ENCODE measurements at places on chromosomes 6 and 20.
A peak's percentile ranks its signal among the peaks of the same experiment; 100 is the strongest.

- DNase-seq = no peak
These were observed 26.9 kb downstream of the NRN1 start for GRCh38 chr6:5979650-5980420.

DNA sequence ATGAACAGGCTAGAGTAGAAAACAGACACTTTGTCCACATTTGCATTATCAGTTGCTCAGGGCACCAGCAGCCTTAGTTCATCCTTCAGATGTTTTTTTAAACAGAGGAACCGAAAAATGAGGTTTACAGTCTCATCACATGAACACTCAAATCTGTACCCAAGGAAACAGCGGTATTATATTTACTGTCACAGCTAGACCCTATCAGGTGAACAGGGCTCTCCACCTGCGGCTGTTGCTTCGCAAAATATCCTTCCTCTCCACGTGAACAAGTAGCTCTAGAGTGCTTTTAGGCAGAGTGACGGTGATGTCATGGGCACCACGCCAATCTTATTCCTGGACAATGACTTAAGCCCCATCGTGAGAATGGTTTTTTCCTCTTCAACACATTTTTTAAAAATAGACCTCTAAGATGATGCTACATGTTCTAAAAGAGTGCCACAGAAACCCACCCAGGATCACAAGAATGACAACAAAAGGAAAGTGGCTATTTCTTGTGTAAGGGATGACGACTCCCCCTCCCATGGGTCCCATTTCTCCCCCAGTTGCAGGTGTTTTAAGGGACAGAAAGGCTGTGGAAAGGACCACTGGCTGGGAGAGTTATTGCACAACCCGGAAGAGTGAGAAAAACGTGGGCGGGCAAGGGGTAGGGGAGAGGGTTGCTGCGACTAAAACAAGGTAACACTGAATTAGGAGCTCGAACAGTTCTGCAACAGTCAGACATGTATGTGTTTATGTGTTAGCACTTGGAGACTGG is 77.7 kb downstream of the EFHC1 start:
- peak; percentile 53 for DNase-seq

DNA sequence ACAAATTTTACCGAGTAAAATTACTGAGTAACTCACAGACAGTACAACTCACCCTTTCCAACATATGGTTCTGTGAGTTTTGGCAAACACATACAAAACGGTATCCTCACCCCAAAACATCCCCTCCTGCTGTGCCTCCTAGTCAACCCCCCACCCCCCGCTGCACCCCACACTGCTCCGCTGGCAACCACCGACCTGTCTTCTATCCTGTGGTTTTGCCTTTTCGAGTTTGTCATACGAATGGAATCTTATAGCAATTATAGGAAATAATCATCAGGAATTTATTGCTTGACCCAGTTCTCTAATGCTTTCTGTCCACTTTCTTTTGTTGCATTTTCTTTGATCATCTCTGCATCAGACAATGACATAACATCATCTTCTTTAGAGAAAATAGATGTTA is 312.3 kb downstream of the KIF16B start:
- peak; percentile 59 for DNase-seq

- DNase-seq = peak; percentile 44
These were observed at the start of gene TAB2 for GRCh38 chr6:149317644-149318571. TAB2 (plus strand) TSS chr6:149317712; CDS start chr6:149369998, 52,286 bp downstream.

- DNase-seq = peak; percentile 77
These were observed 713.4 kb downstream of the CD109 start for GRCh38 chr6:74409447-74409846.

DNA sequence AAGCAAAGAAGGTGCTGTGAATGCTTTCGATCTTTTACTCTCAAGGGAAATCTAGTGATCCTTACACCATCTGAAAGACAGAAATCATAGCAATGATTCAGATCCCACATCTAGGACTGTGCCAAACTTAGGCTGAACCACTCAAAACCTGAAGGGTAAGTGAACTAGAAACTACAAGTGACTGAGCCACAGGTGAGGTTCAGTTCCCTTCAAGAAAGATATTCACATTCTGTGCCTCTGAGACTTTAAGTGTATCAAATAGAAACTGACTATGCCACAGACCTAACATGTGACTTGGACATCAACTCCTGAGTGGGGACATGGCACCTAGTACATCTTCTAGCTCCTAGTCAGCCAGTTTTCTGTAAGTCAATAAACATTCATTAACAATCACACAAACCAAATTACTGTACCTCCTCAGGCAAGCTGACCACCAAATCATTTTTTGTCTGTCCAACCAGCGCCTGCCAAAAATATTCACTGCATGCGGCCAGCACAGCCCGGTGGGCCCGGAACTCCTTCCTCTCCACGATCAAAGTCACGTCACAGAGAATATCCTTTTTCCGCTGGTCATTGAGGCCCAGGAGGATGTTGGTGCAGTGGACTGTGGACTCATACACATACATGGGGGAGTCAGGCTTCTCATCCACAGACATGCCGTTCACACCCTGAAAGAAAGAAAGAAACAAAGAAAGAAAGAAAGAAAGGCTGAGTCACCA is 114.1 kb downstream of the GJA10 start:
- DNase-seq = no peak

DNA sequence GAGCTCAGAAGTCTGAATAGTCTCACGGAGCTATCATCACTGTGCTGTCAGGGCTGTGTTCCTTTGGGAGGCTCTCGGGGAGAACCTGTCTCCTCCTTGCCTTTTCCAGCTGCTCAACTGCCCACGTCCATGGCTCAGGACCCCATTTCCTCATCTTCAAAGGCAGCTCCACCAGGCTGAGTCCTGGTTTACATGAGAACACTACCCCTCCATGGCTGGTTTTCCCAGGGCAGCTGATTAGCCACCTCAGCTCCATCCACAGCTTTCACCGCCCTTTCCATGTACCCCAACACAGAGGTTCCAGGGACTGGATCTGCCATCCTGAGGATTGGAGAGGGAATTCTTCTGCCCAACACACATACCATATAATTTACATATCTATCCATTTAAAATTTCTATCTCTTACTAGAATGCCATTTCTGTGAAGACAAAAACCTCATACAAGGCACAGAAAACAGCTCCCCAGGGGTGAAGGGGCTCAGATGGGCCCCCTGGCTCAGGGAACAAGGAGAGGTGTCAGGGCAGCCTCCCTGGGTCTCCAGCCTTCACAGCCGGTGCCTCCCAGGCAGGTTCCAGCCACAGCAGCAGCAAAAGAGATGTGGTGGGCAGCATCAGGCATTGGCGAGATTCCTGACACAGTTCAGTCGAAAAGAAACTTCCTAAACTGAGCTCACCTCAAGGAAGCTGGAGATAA is 2.2 kb upstream of the RAET1E start:
- no peak for DNase-seq

DNA sequence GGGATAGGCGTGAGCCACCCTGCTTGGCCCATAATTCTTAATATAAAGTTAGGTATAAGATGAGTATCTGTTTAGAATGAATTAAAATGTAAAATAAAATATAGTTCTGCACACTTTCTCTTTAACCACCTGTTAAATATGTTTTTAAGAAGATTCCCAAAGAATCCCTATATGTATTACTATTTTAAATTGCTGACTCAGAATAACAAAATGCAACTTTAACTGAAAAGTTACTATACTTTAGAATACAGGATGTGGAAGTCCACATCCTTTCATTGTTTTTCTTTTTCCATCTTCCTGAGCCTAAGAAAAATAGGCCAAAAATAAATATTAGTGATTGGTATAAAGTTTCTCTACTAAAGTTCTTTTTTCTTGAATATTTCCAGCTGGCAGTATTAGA is 325.6 kb upstream of the EYS start:
- no peak for DNase-seq

- DNase-seq = no peak
These were observed 168.0 kb downstream of the CDK19 start for GRCh38 chr6:110646951-110647910.

DNA sequence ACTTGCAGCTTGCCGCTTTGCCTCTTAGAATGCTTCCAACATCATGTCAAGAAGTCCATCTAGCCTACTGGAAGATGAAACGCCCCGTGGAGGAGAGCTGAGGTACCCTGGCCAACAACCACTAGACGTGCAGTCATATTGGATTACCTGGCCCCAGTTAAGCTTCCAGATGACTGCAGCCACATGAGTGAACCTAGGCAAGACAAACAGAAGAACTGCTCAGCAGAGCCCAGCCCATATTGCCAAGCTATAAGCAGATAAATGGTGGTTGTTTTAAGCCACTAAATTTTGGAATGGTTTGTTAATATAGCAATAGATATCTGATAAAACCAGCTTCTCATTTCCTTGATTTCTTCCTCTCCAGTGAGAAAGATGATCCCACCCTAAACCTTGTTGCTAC is 4.7 kb upstream of the DLK2 start:
- no peak for DNase-seq

GRCh38 chr6:100366419-100366818 is 98.3 kb downstream of the SIM1 start:
- DNase-seq = peak; percentile 72

- no peak for DNase-seq
These were observed 43.5 kb downstream of the HFE start for GRCh38 chr6:26130581-26131249.

DNA sequence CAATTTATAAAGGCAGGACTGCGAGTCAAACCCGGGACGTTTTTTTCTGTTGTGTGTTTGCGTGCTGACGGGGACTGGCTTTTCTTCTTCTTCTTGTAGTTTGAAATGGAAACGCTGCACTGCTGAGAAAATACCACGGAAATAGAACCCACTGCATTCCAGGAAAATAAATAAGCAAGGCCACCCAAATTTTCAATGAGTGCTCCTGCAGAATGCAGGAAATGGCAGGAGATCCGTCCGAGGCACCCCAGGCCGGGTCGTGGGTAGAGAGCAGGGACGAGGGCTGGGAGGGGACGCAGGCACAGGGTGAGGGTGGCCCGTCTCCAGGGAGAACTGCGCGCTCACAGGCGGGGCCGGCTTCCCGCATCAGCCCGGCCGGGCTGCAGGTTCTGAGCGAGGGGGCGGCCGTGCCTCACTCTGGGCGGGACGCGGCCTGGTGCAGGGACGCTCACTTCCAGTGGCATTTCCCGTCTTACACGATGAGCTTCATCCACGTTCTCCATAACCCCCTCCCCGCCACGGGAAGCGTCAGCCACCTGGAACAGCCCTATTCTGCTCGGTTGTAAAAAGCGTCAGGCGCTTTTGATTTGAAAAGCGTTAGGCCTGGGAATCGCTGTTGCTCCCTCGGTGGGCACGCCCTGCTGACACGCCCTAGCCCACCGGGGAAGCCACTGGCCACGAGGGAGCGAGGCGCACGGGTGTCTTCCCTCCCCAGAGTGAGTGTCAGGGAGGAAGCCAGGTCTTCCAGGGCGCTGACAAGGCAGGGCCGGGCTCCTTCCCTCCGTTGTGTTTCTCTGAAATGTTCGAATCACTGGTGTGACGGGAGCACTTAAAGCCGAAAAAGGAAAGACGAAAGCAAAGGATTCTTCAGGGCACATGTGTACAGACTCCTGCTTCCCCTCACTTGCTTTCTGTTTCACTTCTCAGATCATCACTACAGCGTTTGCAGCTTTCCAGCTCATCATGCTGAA is 17.9 kb upstream of the EXOC2 start:
- peak; percentile 81 for DNase-seq

DNA sequence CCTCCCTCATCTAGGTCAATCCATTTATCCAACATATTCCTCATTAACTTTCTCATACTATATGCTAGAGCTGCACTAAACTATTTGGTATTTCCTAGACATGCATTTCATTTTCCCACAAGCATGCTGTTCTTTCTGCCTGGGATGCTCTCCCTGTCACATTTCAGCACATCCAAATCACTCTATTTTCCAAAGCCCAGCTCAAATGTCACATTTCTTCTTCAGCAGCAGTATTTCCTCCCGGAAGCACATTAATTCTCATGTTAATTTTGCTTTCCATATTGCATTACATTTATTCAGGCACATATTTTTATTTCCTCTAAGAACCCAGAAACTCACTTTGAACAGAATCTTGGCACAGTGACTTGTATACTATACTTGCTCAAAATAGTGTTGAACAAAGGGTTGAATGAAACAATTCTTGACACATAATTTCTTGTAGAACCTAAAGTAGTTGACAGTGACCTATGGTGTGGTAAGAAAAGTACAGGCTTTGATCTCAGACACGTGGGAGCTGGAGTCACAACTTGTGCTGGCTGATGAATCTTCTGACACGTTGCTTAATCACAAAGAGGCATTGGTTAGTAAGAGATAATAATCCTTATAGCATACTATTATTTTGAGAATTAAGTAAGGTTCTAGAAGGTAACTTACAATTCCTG is 30.8 kb upstream of the CD2AP start:
- no peak for DNase-seq

- DNase-seq = no peak
These were observed 72.8 kb upstream of the PAX1 start for GRCh38 chr20:21632735-21633053.

GRCh38 chr20:53195876-53196610 is 223.9 kb downstream of the TSHZ2 start:
- no peak for DNase-seq

DNA sequence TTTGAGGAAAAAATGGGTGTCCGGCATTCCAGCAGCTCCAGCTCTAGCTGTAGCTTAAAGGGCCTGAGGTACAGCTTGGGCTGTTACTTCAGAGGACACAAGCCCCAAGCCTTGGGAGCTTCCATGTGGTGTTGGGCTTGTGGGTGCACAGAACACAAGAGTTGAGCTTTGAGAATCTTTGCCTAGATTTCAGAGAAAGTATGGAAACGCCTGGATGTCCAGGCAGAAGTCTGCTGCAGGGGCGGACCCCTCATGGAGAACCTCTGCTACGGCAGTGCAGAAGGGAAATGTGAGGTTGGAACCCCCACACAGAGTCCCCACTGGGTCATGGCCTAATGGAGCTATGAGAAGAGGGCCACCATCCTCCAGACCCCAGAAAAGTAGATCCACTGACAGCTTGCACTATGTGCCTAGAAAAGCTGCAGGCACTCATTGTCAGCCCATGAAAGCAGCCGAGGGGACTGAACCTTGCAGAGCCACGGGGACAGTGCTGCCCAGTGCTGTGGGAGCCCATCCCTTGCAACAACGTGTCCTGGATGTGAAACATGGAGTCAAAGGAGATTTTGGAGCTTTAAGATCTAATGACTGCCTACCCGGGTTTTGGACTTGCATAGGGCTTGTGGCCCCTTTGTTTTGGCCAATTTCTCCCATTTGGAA is 90.6 kb downstream of the QKI start:
- DNase-seq = no peak

DNA sequence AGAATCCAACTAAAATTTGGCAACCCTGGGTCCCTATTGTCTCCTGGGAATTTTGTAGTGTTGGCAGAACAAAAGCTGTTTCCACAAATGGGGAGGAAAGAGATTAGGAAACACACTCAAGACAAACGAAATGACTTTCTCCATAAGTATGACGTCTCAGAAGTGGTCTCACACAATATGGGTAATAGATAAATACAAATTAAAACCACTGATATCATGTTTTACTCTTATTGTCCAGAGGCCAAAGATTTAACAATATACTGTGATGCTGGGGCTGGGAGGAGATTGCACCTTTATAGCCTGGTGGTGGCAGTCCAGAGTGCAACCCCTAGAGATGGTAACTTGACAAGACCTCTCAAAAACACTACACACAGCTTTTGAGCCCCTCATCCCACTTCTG is 18.6 kb downstream of the FKBP1A start:
- DNase-seq = no peak

DNA sequence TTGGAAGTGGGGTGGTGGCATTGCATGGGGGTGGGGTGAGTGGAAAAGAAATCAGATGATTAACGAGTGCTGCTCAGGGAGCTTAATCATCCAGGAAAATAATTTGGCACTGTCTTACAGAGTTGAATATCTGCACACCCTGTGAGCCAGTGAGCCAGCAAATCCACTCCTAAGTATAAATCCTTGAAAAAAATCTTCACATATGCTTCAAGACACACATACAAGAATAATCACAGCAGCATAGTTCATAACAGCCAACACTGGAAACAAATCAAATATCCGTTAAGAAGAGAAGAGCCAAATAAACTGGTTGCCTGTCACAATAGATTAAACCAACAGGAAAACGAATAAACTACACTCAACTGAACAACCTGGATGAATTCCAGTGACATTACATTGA is 62.8 kb downstream of the SAMD3 start:
- no peak for DNase-seq
